ENCODE measurements at places on chromosomes 5 and 9.
A peak's percentile ranks its signal among the peaks of the same experiment; 100 is the strongest.

- DNase-seq: no peak
These were observed 102.4 kb downstream of the MED27 start for GRCh38 chr9:131977109-131977838.

DNA sequence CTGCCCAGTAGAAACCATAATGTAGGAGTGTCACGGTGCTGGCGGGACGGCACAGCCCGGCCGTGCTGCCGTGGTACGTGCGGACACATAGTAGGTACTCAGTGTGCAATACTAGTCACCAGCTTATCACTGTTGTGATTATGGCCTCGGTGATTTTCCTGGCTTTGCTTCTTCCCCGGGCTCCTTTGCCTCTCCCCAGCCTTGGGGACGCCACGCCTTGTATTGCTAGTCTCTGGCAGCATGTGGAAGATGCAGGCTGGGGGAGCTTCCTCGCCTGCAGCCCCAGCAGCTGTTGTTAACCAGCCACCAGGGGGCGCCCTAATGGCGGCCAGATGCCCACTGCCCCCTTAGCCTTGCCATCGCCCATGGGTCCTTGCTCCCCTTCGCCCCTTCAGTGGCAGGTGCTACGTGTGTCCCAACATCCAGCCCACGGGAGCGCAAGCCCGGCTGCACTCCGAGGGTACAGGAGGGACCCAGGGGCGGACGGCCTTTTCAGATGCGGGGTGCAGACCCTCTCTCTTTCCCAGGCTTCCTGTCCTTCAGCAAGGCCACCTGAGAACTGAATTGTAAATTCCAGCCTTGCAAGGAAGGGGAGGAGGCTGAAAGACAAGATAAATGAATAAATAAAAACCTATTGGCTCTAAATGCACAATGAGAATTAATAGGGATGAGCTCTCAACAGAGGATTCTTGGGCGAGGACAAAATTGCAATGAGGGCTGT lies 8.0 kb downstream of the NTNG2 start:
- peak; percentile 79 for DNase-seq

- DNase-seq: no peak
These were observed 4.5 kb upstream of the CARD19 start for GRCh38 chr9:93091453-93092081.

GRCh38 chr9:4073371-4073770 lies 226.5 kb downstream of the GLIS3 start:
- DNase-seq: no peak

- DNase-seq: no peak
These were observed 9.0 kb downstream of the PRRC2B start for GRCh38 chr9:131402738-131403492.

- no peak for DNase-seq
These were observed 1.7 kb downstream of the CPLX2 start for GRCh38 chr5:175873088-175873454.
